HepG2 (cell line): ENCODE measurements at places on chromosomes 12 and 14. TPM values are rescaled to one million over a fixed set of nuclear protein-coding genes. Genes with fewer than 3 reads are reported as not detected.
A peak's percentile ranks its signal among the peaks of the same experiment; 100 is the strongest.

GRCh38 chr14:100440758-100441203 is 117.6 kb downstream of the SLC25A47 start:
- peaks cover 18% of the 10 kb centered on the region for H3K4me1 ChIP-seq
- no peak overlapping the region for H3K4me3 ChIP-seq
- no peak for DNase-seq
- no peak overlapping the region for H3K27ac ChIP-seq

PLA2G1B gene
- 0.87 and 1.4 TPM in 2 replicates for total RNA-seq

GRCh38 chr14:83251402-83251801 is 1717.7 kb upstream of the SEL1L start:
- no peaks in the 10 kb centered on the region for H3K27me3 ChIP-seq
- DNase-seq, result no peak
- no peak overlapping the region for H3K4me3 ChIP-seq
- H3K36me3 ChIP-seq, result no peaks in the 10 kb centered on the region

ADAMTS20 gene
- total RNA-seq, result not detected in 2 replicates

DNA sequence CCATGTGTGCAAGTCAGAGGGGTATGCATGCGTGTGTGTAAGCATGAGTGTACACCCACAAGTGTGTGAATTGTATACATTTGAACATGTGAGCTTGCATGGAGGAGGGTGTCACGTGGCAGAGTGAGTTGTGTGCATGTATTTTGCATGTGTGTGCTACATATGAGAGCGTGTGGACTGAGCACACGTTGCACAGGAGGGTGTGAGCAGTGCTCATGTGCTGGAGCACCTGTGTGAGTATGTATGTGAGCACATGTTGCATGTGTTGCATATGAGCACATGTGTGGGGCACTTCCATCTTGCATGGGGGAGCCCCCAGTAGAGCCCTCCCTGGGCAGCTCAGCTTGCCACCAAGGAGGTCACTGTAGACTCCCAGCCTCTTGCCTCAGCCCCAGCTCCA is 180.2 kb upstream of the MYL2 start:
- DNase-seq, result no peak
- H3K36me3 ChIP-seq, result no peaks in the 10 kb centered on the region
- peaks cover 38% of the 10 kb centered on the region; the same call in 1 of the 3 replicates for H3K27me3 ChIP-seq
- H3K27ac ChIP-seq, result no peak overlapping the region
- no peak overlapping the region for H3K4me3 ChIP-seq

DNA sequence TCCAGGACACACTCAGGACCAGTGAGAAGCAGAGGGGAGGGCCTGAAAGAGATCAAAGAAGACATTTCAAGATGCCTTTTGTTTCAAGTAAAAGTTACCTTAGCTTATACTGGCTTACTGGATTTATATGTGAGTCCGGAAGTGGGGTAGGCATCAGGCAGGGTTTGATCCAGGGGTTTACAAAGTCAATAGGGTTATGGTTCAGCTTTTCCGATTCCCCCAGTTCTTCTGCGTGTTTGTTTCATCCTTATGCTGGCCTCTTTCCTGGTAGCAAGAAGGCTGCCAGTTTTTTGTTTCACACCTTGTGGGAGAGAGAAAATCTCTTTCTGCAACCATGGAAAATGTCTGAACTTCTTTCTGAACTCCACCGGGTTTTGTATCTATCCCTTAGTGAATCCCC is 126.3 kb downstream of the ESRRB start:
- H3K4me1 ChIP-seq, result no peaks in the 10 kb centered on the region
- no peak overlapping the region for H3K27ac ChIP-seq
- H3K4me3 ChIP-seq, result no peak overlapping the region
- no peak for DNase-seq
- H3K36me3 ChIP-seq, result no peaks in the 10 kb centered on the region
- H3K27me3 ChIP-seq, result peaks cover 2% of the 10 kb centered on the region; the same call in 1 of the 2 replicates

- H3K4me1 ChIP-seq, result peaks cover 10% of the 10 kb centered on the region
- H3K36me3 ChIP-seq, result no peaks in the 10 kb centered on the region
These were observed 57.0 kb upstream of the FOXN3 start for GRCh38 chr14:89473989-89474388.

GRCh38 chr14:101083564-101084435 is 180.3 kb upstream of the RTL1 start:
- H3K4me3 ChIP-seq, result no peak overlapping the region
- H3K27me3 ChIP-seq, result peaks cover 39% of the 10 kb centered on the region; the same call in 2 of the 3 replicates
- no peaks in the 10 kb centered on the region for H3K36me3 ChIP-seq
- DNase-seq, result peak; percentile 20
- no peak overlapping the region for H3K27ac ChIP-seq

- no peak overlapping the region for H3K27ac ChIP-seq
- no peaks in the 10 kb centered on the region for H3K36me3 ChIP-seq
- no peaks in the 10 kb centered on the region for H3K27me3 ChIP-seq
- no peaks in the 10 kb centered on the region for H3K4me1 ChIP-seq
- H3K4me3 ChIP-seq, result no peak overlapping the region
These were observed 207.1 kb downstream of the ANO4 start for GRCh38 chr12:101001669-101002068.

DNA sequence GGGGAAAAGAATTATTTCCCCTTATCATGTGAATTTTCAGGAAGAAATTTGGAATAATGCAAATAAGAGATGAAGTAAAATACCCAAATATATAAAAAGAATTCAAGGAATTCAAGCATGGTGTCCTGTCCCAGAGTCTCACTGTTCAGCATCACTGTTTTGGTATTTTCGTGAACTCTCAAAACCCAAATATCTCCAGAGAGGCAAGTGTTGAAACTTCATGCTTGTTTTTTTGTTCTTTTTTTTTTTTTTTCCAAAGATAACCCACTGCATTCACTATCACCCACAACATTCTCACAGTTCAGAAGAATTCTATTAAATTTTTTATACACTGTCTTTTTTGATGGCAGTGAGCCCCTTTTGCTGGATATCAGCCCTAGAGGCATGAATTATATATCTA is 354.9 kb downstream of the DIO2 start:
- DNase-seq, result no peak
- H3K4me3 ChIP-seq, result no peak overlapping the region
- no peaks in the 10 kb centered on the region for H3K36me3 ChIP-seq
- no peak overlapping the region for H3K27ac ChIP-seq
- H3K4me1 ChIP-seq, result no peaks in the 10 kb centered on the region
- no peaks in the 10 kb centered on the region for H3K27me3 ChIP-seq

KCNA5 gene
- total RNA-seq, result not detected in 2 replicates

DNA sequence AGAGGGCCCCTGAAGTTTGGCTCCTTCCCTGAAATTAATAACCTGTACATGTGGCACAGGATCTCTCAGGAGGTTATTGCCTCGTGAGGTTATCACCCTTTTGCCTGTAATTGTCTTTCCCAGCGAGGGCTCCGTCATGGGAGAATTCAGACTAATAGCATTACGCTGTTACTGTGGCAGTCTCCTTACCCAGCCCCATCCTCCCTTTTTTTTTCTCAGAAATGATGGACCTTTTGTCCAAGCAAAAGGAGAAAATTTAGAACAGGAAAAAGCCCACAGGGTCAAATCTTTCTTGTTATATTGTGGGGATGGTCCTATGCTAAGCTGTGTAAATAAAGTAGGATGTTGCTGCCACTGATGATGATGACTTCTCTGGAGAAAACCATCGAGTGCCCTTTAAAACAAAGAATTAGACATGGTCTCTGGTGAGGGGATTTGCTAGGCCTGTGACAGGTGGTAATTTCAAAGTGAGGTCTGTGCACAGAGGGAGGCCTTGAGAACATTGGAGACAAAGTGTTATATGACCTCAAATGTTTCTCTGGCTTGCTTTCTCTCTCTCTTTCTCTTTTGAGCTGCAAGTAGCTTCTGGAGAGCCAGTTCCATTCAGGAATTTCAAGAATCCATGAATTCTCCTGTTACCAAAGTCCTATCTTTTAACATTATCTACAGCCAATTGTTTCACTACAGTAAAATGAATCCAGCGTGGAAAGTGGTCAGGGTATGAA is 357.2 kb downstream of the BMP4 start:
- H3K36me3 ChIP-seq, result peaks cover 2% of the 10 kb centered on the region; the same call in 1 of the 2 replicates
- H3K4me1 ChIP-seq, result peaks cover 22% of the 10 kb centered on the region
- peak; percentile 15 for DNase-seq
- H3K27me3 ChIP-seq, result no peaks in the 10 kb centered on the region
- no peak overlapping the region for H3K4me3 ChIP-seq
